ENCODE measurements at places on chromosomes 7 and 10.

DNA sequence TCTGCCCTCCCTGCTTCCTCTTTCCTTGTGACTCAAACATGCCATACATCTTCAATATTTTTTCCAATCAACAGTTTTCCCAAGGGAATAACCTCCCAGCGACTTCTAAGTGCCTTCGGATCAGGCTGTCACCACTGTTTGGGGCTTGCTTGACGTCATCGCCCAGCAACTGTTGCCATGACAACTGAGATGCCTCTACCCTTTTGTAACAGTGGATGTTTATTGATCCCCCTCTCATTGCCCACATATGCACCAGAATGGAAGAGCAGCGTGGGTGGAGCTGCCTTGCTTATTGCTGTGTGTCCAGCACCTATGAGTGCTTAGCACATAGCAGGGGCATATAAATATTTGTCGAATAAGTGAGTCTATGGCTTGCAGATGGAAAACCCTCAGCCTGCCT, 14.4 kb downstream of the FFAR4 start:
- no peak for DNase-seq

- no peak for DNase-seq
Measured at GRCh38 chr10:50613726-50614443, 9.9 kb downstream of the SGMS1 start.

DNA sequence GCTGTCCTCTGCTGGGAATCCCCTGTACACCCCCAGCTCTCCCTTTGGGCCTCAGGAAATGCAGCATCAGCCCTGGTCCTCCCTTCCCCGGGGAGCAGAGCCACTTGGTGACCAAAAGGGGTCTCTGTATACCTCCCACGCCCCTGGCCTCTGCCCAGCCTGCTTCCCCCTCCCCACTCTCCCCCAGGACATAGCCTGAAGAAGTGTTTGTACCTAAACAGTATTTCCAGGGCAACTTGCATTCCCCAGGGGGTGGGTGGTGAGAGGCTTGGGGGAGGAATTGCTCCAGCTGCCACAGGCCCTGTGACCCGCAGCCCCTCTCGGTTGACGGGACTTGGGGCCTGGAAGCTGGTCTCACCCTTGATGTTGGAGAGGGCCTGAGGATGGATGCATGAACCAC, 39.3 kb downstream of the TMEM270 start:
- no peak for DNase-seq

DNA sequence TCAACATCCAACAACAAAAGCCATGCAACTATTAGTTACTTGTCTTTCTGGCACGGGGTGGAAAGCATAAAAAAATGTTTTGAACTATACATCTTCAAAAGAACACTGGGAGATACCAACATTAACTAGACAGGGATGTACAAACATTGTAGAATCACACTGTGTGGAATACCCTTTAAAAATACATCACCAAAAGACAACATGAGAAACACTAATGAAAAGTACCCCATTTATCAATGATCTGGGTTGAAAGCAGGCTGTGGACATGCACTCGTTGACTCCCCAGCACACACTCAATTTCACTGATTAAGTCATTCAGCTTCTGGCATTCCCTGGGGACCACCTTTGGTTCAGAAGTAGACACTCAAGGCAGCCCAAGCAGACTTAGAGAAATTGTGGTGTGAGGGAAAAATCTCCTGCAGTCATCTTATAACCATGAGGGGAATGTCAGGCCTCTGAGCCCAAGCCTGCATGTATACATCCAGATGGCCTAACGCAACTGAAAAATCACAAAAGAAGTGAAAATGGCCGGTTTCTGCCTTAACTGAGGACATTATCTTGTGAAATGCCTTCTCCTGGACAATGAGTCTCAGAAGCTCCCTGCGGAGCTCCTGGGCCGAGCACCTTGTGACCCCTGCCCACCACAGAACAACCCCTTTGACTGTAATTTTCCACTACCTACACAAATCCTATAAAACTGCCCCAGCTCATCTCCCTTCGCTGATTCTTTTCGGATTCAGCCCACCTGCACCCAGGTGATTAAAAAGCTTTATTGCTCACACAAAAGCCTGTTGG, 53.0 kb downstream of the CACUL1 start:
- DNase-seq: no peak

- no peak for DNase-seq
Measured at GRCh38 chr10:77087366-77087765, 550.2 kb downstream of the KCNMA1 start.

GRCh38 chr10:77463967-77464745, 173.5 kb downstream of the KCNMA1 start:
- DNase-seq: no peak

DNA sequence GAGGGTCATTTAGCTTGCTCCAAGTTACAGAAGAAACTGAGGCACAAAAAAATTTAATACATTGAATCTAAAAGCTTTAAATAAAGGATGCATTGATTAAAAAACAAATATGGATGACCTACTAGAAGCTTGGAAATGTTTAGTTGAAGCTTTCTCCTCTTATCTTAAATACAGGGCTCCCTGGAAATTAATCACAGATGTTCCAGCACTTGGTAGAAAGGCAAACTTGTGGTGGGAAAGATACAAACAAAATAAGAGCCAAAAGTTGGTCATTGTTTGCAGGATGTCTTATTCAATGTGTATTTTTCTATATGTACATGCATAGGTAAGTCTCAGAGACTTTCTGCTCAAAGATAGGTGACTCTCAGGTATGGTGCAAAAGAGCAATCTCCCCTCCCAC, 40.7 kb upstream of the LYZL1 start:
- no peak for DNase-seq
